Activated effector memory CD4-positive, alpha-beta T cell treated with Interleukin-2 at 50 U/mL for 16 hours (primary cell): ENCODE measurements at places on chromosomes 11 and 22.

DNA sequence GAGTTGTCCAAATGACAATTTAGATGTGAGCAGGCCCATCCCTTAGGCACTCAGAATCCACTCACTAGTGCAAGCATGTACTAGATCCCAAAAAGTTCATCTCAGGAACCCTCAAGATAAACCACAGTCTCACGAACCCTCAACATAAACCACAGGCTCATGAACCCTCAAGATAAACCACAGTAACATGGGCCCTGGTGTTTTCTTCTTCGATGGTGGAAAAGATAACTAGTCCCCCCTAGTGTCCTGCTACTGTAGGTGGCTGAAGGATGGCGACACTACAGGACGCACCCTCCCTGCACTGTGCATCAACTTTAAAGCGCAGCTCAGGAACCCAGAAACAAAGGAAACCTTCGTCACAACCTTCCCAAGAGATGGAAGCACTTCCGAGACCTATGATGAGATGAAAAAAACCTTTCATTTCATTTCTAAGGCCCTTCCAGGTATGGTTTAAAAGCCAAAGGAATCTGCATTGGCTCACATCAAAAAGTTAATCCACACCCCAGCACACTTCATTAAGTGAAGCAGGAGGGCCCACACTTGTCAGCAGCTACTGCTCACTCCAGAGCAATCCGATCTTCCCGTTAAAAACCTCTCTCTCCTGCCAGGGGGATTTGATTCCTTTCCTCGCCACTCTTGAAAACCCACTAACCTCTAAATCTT, 2.4 kb downstream of the LARGE1 start:
- no peak for DNase-seq

- no peak for DNase-seq
Observed at GRCh38 chr22:42704896-42705295, 15.8 kb downstream of the A4GALT start.

GRCh38 chr11:68524681-68525080, 64.1 kb downstream of the PPP6R3 start:
- no peak for DNase-seq

DNA sequence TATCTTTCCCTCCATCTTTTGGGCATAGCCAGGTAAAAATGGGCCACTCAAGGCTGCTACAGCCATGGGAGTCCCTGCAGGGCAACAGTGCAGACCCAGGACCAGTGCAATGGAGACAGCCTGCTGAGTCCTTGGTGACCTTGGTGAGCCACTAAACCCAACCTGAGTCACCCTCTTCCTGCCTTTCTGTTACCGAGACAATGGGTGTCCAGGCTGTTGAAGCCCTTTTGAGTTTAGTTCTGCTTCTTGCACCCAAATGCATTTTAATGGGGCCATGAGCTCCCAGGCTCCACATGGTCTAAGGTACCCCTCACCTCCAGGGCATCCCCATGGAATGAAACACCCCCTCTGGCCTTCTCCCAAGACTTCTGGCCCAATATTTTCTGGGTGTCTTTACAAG, 874 bp upstream of the PLAAT4 start:
- peak; percentile 15 for DNase-seq

GRCh38 chr22:40423310-40423688, 52.9 kb downstream of the SGSM3 start:
- no peak for DNase-seq

GRCh38 chr11:125207866-125208425, 43.4 kb downstream of the PKNOX2 start:
- no peak for DNase-seq

DNA sequence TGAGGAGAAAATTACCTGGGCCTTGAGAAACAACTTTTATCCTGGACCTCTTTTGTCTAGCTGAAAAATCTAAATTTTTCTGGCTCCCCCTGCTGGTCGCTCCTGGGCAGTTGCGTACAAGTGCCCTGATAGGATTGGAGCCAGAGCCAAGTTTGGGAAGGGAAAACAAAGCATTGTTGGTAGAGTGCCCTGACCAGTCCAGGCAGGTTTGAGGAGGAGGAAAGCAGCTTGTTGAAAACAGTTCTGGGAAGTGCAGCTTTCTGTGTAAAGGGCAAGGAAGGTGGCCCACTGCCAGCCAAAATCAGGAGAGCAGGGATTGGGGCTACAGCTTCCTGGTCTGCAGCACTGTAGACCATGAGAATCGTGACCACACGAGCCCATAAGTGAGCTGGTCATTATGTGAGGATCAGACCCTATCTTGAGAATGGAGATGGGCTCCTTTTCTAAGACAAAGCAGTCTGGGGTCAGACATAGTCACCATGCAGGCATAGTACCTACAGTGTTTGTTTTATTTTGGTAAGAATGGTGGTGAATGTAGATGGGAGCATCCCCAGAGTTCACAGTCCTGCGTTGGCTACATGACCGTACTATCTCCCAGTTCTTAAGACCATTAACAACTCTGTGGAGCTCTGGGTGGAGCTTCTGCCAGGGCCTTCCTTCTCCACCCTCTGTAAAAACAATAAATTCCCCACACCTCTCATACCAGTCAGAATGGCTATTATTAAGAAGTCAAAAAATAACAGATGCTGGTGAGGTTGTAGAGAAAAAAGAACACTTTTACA, 21.3 kb upstream of the PIK3IP1 start:
- DNase-seq: peak; percentile 46

DNA sequence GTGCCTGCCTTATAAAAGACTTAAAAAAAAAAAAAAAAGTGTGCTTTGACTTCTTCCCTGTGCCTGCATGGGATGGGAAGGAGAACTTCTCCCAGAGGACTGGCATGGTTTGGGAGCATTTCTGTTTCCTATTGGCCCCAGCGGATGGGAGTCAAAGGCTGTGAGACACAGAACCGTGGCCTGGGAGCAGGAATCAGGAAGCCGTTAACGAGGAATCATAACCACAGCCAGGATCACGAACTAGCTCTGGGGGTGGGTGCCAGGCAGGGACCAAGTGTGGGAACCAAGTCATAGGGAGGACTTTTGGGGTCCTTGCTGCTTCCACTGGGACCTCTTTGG, 526 bp downstream of the C1QTNF6 start:
- no peak for DNase-seq

- DNase-seq: no peak
Observed at GRCh38 chr11:128053981-128054931, 533.1 kb downstream of the ETS1 start.

DNA sequence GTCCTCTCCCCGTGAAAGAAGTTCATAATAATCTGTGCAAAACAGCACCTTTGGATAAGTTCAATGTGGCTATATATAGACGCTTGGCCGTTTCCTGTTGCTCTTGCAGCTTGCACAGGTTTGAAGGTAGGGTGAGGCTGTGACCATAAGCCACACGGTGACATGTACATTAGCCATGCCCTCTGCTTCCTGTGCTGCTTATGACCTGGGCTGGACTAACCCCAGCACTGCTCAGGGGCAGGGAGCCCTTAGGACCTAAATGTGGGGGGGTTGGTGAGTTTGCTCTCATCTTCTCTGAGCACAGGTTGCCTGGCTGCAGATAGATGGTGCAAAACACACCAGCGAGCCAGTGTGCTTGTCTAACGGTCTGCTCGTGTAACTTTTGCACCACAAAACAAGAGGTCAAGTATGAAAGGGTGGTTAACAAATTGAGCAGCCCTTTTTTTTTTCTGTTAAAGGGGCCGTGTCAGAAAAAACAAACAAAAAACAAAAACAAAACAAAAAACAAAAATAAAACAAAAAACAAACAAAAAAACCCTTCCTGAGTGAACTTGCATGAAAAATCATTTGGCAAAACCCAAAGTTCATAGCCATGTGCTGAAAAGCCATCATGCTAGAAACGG, 37.3 kb downstream of the FLI1 start:
- DNase-seq: no peak

- DNase-seq: no peak
Observed at GRCh38 chr11:92357344-92357743, 132.7 kb downstream of the FAT3 start.

DNA sequence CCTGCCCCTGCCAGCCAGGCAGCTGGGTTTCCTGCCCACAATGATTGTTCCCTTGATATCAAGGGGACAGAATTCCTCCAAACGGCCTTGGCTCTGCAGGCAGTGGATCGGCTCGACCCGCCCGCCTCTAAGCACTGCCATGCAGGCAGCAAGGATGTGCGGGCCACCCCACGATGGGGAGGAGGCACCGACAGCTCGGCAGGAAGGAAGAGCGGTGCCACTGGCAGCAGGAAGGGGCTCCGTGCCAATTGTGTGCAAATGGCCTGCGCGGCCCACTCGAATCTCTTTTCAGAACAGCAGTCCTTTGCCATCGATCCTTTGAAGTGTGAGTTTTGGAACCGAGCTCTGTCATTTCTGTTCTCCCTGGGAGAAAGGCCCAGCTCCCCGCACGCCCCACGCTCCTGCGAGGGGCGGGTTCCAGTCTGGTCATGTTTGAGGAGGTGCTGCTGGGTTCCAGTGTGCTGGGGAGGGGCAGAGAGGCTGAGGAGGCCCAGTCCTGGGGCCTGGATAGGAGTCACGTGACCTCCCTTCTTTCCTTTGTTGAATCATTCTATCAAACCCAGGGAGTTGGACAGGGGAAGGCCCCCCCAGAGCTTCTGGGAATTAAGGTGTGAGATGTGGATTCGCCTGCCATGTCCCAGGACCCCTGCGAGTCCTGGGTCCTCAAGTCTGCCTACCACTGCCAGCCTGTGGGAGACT, 406.0 kb downstream of the CTTN start:
- no peak for DNase-seq

DNA sequence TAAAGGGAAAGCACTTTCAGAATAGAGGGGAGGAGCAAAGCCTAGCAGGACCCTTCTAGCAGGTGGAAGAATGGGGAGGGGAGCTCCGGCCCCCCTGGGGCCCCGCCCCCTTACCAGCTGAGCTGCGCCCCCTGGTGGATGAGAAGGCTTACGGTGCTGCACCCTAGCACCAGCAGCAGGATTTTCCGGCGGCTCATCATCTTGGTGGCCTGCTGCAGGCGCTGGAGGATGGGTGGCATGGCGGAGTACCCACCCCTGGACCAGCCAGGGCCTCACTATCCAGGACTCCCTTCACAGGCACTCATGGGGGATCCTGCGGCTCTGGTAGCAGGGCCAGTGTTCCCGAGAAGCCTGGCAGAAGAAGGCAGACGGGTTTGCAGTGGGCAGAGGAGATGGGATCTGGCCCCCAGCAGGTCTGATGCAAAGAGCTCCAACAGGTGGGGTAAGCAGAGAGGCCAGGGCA, 3.8 kb downstream of the GAL3ST3 start:
- peak; percentile 72 for DNase-seq

DNA sequence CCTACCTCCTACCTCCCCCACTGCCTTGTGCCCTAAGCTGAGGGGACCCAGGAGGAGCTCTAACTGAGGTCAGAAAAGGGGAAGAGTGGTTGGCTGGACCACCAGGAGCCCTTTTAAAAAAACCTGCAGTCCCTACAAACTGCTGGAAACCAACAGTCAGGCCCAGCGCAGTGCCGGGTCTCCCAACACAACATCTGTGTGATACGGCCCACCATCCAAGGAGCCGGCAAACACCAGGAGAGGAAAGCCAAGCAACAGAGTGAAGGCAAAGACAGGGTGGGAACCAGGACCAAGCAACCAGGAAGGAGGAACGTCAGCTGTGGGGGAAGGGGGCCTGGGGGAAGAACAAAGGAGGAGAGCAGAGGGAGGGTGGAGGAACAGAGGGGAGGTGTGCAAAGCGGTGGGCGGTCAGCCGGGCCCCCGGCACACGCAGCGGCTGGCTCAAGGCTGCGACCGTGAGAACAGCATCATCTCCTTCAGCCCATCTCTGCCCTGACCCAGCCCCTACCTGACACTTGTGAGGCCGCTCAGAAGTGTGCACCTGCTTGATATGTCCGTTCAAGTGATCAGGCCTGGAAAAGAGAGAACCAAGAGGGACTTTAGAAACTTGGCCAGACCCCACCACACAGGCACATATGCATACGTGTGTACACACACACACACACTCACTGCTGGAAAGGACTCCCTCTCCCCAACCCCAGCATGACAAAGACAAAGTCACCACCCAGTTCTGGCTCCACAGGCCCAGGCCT, 3.6 kb downstream of the PATZ1 start:
- no peak for DNase-seq

GRCh38 chr11:88345949-88346348, 8.4 kb upstream of the CTSC start:
- no peak for DNase-seq

GRCh38 chr22:36922711-36923110, 9.3 kb downstream of the CSF2RB start:
- DNase-seq: no peak

GRCh38 chr11:16969010-16969999, 44.9 kb downstream of the PLEKHA7 start:
- no peak for DNase-seq

GRCh38 chr11:6926208-6927029, at the start of gene ZNF215:
TSS of gene ZNF215 (plus strand) at chr11:6926426. CDS start at chr11:6932273, 5,847 bp downstream.
- no peak for DNase-seq

DNA sequence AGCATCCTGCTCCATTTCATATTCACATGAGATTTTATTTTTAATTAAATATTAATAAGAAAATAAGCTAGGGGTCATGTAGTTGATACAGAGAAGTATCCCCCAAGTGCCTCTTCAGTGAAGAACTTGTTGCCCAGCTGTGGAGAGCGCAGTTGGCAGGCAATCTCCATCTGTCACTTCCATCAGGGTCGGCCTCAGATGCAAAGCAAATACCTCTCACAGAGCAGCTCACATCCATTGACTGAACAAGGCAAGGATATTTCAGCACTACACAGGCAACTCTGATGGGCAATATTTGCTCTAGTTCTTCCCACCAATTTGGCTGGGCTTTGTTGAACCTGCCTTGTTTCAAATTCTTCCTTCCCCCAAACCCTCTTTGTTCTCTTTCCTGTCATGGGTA, 129.4 kb downstream of the NOX4 start:
- no peak for DNase-seq

DNA sequence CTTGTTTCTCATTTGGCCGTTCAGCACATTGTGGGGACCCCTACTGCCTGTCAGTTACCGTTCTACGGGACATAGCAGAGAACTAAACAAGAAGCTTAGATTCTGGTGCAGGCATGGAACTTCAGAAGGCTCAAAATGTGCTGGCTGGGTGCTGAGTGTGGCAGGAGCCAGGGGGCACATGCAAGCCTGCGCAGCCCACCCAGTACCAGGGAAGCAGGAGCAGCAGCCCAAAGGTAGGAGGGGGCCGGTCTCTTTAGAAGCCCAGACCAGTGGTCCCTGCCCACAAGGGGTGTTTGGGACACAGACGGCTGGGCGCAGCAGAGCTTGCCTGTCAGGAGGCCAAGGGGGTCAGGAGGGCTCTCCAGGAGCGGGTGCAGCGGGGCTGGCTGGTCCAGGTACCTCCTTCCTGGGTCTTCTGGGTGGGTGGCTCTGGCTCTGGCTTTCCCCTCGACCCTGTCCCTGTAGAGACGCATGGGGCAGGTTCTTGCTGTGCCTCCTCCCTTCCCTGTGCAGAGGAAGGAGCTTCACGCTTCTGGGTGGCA, 2.2 kb downstream of the PTDSS2 start:
- DNase-seq: no peak

GRCh38 chr11:40877256-40877655, 582.2 kb downstream of the LRRC4C start:
- DNase-seq: no peak
